Adipocyte (in vitro differentiated cells): ENCODE measurements at places on chromosomes 2 and 18.

GRCh38 chr2:72994282-72994990, 77.1 kb downstream of the SFXN5 start:
- DNase-seq, result no peak

DNA sequence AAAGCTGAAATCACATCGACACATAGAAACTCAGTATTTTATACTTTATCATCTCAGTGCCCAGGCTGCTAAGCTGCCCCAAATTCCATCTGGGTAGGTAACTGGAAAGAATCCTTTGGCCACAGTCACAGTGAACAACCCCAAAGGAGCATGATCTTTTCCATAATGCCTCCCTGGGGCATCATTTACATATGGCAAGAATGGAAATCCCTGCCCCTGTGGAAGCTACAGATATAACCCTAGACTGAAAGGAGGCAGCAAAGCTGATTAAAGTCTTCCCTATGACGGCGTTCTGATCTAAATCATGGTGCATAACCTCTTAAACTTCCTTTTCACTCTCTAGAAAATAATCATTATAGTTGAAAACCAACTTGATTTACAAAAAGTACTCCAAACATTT, 41.5 kb downstream of the MAP3K19 start:
- DNase-seq, result no peak

DNA sequence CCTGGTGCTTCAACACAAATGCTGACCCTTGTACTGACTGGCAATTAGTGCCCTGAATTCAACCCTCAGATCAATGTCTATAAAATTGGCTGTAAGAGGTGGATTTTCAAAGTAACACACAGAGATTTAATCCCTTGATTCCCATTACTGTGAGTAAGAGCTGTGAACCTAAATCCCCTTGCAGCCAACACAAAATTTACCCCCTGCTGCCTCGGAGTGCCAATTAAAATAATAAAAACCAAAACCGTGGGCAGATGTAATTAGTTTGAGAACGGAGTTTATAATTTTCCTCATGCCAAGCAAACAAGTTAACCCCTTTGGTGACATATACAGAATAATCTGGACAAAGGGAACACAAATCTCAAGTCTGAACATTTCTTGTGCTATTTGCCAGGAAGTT, 55.8 kb upstream of the REV1 start:
- no peak for DNase-seq

DNA sequence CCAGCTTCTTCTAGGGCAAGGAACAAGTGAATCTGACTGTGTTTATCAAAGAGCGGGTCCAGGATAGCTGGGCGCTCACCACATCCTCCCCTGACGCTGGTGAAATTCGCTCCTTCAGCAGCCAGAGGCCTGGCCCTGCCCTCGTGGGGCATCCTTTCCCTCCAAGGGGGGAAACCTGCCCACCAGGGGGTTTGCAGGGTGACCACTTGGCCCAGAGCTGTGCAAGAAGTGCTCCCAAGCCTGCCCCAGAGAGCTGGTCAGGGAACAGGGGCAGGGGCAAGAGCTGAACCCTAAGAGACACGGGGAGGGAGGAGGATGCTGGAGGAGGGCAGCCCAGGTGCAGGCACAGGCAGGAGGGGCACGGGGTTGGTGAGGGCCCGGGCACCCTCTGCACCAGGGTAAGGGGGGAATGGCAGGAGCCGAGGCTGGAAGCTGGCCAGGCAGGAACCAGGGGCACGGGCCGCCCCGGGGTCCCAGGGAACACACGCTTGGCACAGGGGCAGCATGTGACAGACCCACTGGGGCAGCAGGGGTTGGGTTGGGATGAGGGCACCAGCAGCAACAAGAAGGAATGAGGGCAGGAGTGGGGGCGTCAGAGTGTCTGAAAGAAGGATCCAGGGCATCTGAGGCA, 2.8 kb upstream of the GPR55 start:
- DNase-seq, result no peak

- peak; percentile 92 for DNase-seq
These were observed 200.4 kb downstream of the INO80D start for GRCh38 chr2:205885492-205886099.

- no peak for DNase-seq
These were observed 895.2 kb downstream of the TRIB2 start for GRCh38 chr2:13611939-13612338.

GRCh38 chr2:121284463-121285449, at the start of gene TFCP2L1:
TFCP2L1 (minus strand) TSS chr2:121285202; CDS start chr2:121285109, 93 bp downstream.
- DNase-seq, result peak; percentile 18

- DNase-seq, result no peak
These were observed 191.7 kb downstream of the NDUFA10 start for GRCh38 chr2:239833269-239834109.

DNA sequence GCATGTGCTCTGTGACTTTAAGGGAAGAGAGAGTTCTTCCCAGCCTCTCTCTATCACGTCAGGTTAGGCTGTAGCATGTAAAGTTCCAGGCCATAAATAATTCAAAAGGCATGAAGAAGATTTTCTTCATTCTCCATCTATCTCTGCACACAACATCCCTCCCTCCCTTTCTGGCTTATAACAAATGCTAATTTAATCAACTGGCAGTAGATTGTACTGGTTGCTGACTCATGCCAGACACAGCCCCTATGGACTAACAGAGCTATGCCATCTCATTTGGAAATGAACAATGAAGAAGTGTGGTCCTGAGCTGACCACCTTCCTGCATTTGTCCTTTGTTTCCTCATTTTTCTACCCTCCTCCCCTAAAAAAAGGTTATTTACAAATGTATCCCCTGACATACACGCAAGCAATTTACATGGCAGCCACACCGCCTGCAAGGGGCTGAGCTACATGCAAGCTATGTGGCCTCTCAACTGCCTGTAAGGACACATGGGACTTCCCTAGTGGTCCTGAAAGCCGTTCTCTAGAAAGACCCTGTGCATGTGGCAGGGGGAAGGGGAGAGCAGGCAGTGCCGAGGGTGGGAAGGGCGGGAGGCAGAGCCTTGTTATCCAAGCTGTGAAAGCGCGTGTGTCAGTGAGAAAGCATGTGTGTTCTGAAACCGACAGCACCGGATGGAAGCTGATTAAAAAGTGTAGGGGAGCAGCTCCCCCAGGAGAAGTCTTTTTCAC, 90.9 kb upstream of the KLF7 start:
- DNase-seq, result peak; percentile 41

DNA sequence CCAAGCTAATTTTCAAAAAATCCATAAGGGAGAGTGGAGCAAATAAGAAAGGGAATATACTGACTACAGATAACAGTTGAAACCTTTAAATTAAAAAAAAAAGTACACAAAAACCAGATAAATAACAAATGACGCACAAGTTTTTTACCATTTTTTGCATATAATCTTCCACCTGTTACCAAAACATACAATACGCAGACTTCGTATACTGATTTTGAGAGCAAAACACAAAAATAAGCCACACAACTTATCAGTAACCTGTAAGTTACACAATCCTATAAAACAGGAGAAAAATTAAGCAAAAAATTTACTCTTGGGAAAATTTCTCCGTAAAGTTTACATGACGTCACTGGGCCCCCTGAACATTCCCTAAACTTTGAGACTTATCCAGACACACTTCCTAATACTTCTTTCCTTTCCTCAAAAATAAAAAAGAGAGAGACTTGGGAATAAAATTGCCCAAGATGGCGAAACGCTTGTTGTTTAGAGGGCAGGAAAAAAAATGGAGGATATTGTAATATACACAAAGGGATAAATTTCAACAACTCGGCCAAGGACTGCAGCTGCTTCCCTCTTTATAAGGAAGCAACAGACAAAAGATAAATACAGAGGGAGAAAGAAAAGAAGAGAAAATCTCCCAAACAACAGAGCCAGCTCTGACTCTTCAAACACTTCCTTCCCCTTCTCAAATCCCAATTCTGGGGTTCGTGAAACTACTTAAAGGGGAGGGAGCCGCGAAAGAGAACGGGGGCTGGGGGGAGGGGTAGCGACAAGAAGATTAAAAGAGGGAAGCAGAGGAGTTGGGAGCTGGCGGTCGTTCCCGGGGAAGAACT, 1.6 kb downstream of the BAZ2B start:
- DNase-seq, result peak; percentile 78

GRCh38 chr2:179788104-179788503, 73.3 kb downstream of the ZNF385B start:
- no peak for DNase-seq

DNA sequence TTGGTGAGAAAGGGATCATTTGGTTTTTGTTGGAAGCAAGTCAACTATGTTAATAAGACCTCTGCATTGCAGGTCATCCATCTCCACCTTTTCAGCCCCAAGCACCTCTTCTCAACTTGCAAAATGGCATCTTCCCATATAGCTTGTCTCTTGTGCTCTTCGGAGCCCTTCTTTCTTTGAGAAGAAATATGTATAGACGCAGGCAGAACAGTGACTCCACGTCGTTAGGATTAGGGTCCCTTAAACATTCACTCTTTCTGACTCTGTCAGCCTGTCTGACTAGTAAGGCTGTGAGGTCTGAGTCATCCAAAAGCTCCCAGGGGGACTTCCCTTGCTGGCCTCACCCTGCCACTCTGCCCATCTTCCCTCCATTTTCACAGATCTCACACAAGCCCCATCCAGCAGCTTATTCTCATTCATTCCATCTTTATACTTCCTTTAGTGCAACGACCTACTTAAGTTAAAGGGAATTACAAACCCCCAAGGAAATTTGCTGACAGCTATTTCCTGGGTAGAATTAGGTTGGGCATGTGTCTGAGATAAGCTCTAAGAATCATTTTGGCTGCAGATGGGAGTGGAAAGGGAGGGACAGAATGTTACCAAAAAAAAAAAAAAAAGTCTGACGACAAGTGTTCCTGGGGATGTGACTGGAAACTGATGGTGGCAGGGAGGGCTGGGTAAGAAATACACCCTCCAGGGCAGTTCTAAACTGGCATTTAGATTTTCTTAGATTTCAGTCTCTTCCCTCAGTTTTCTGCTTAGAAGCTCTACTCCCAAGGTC, 37.7 kb upstream of the MEX3C start:
- DNase-seq, result no peak

- DNase-seq, result peak; percentile 76
These were observed 29.0 kb downstream of the SESTD1 start for GRCh38 chr2:179235463-179236108.

DNA sequence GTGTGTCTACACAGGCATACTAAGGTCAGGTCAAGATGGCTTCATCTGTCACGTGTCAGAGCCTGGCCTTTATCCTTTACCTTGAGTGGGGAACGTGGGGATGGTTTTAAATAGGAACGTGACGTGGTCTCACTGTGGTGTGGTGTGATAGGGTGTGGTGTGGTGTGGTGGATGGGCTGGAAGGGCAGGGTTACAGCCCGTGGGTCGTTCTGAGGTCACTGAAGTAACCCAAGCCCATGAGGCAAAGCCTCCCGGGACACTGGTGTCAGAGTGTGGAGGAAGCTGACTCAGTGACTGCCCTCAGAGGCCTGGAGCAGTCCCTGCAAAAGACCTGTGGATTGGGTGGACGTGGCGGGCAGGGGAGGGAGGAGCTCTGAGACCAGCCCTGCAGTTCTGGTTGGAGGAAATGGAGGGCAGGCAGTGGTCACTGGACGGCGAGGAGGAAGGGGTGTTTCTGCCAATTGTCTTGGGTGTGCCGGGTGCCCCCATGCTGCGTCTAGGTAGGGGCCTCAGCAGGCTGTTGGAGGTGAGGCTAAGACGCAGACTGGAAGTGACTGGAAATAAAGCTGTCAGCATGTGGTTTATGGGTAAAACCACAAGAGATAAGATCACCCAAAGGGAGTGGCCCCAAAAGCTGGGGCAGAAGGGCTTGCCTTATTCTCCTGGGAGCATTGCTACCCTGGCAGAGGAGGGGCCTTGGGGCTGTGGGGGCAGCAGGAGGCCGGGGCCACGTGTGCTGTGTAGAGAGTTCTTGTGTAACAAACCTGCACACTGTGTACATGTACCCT, 84.8 kb downstream of the SH3RF3 start:
- peak; percentile 53 for DNase-seq
